ENCODE measurements at places on chromosomes 2 and 18. TPM values are rescaled to one million over a fixed set of nuclear protein-coding genes. Genes with fewer than 3 reads are reported as not detected.
A peak's percentile ranks its signal among the peaks of the same experiment; 100 is the strongest.

Gene PLEKHH2
- total RNA-seq = 1.1 TPM

GRCh38 chr18:7317804-7318231, 86.9 kb downstream of the LRRC30 start:
- DNase-seq = no peak
- no peaks in the 10 kb centered on the region for H3K36me3 ChIP-seq
- no peak overlapping the region for H3K27ac ChIP-seq
- peaks cover 7% of the 10 kb centered on the region for H3K27me3 ChIP-seq
- no peak overlapping the region for H3K4me3 ChIP-seq
- H3K4me1 ChIP-seq = no peaks in the 10 kb centered on the region

GRCh38 chr2:190277234-190278112, 42.2 kb downstream of the HIBCH start:
- H3K36me3 ChIP-seq = 0 out of 2 replicates have a peak, but pooled peaks cover 2% of the 10 kb centered on the region
- H3K4me3 ChIP-seq = no peak overlapping the region
- peaks cover 22% of the 10 kb centered on the region for H3K4me1 ChIP-seq
- peak; percentile 32 for DNase-seq

GRCh38 chr2:235612181-235612950, 118.5 kb downstream of the AGAP1 start:
- no peaks in the 10 kb centered on the region for H3K36me3 ChIP-seq
- no peak overlapping the region for H3K27ac ChIP-seq
- no peak overlapping the region for H3K4me3 ChIP-seq
- H3K27me3 ChIP-seq = no peaks in the 10 kb centered on the region
- peaks cover 29% of the 10 kb centered on the region for H3K4me1 ChIP-seq

Gene MAPK4
- not detected for total RNA-seq

GRCh38 chr2:178912416-178913048, 105.3 kb upstream of the TTN start:
- H3K27ac ChIP-seq = no peak overlapping the region
- no peak overlapping the region for H3K4me3 ChIP-seq
- no peaks in the 10 kb centered on the region for H3K36me3 ChIP-seq
- no peak for DNase-seq
- H3K27me3 ChIP-seq = no peaks in the 10 kb centered on the region

DNA sequence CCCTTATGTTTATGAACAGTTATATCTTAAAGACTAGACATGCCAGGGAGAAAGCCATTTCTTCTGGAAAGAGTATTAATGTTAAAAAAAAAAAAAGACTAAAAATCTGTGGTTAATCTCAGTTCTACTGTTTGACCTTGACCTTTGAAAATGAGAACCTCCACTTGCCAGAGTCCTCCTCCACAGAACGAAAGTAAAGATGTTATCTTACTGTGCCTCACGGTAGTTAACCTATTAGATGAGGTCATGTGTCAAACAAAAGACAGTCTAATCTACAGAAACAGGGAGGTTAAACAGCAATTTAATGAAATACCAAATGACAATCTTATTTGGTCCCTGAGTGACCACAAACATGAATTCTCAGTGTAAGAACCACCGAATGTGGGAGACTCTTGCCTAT, 51.2 kb downstream of the SLC14A2 start:
- no peak overlapping the region for H3K27ac ChIP-seq
- no peaks in the 10 kb centered on the region for H3K36me3 ChIP-seq
- peaks cover 7% of the 10 kb centered on the region for H3K4me1 ChIP-seq
- no peaks in the 10 kb centered on the region for H3K27me3 ChIP-seq
- DNase-seq = peak; percentile 18

GRCh38 chr2:217906798-217907197, 96.0 kb downstream of the TNS1 start:
- H3K4me3 ChIP-seq = no peak overlapping the region
- H3K4me1 ChIP-seq = peaks cover 82% of the 10 kb centered on the region
- no peak overlapping the region for H3K27ac ChIP-seq
- no peaks in the 10 kb centered on the region for H3K27me3 ChIP-seq

- H3K27me3 ChIP-seq = peaks cover 19% of the 10 kb centered on the region
- 0 out of 2 replicates have a peak, but pooled peaks cover 6% of the 10 kb centered on the region for H3K4me1 ChIP-seq
- no peak overlapping the region for H3K27ac ChIP-seq
- DNase-seq = no peak
- H3K4me3 ChIP-seq = no peak overlapping the region
Observed at GRCh38 chr18:79402977-79403722, 7.4 kb downstream of the NFATC1 start.

Gene IL1R2
- total RNA-seq = 3.6 TPM

GRCh38 chr18:65298422-65298821, 452.4 kb upstream of the CDH7 start:
- H3K36me3 ChIP-seq = no peaks in the 10 kb centered on the region
- H3K27me3 ChIP-seq = no peaks in the 10 kb centered on the region
- H3K27ac ChIP-seq = no peak overlapping the region

GRCh38 chr2:46351750-46352138, 54.5 kb downstream of the EPAS1 start:
- peaks cover 47% of the 10 kb centered on the region for H3K36me3 ChIP-seq
- no peak overlapping the region for H3K4me3 ChIP-seq
- no peak overlapping the region for H3K27ac ChIP-seq
- H3K27me3 ChIP-seq = no peaks in the 10 kb centered on the region
- H3K4me1 ChIP-seq = peaks cover 26% of the 10 kb centered on the region
- no peak for DNase-seq

Gene SERPINB10
- not detected for total RNA-seq

DNA sequence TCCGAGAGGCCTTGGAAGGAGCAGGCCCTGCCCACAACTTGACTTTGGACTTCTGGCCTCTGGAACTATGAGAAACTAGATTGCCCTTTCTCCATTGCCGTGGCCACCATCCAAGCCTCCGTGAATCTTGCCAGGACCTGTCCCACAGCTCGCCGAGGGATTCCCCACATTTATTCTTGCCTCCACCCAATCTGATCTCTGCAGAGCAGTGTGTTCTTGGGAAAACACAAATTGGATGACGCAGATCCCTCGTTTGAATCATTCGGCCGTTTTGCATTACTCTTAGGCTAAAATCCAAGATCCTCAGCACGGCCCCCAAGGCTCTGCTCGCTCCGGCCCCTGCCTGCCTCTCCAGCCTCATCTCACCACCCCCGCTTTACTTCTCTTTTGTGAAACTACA, 364.2 kb downstream of the ZNF516 start:
- no peak overlapping the region for H3K4me3 ChIP-seq
- H3K36me3 ChIP-seq = no peaks in the 10 kb centered on the region
- no peak for DNase-seq
- H3K27me3 ChIP-seq = peaks cover 3% of the 10 kb centered on the region
- no peaks in the 10 kb centered on the region for H3K4me1 ChIP-seq

Gene SERPINB11
- not detected for total RNA-seq

Gene PARD6G
- total RNA-seq = 7.4 TPM

Gene PEX13
- total RNA-seq = 75.9 TPM

- H3K4me3 ChIP-seq = no peak overlapping the region
- H3K27ac ChIP-seq = no peak overlapping the region
- no peaks in the 10 kb centered on the region for H3K4me1 ChIP-seq
- peak; percentile 39 for DNase-seq
- H3K36me3 ChIP-seq = no peaks in the 10 kb centered on the region
- H3K27me3 ChIP-seq = no peaks in the 10 kb centered on the region
Observed at GRCh38 chr2:167689444-167689843, 558.0 kb downstream of the STK39 start.

DNA sequence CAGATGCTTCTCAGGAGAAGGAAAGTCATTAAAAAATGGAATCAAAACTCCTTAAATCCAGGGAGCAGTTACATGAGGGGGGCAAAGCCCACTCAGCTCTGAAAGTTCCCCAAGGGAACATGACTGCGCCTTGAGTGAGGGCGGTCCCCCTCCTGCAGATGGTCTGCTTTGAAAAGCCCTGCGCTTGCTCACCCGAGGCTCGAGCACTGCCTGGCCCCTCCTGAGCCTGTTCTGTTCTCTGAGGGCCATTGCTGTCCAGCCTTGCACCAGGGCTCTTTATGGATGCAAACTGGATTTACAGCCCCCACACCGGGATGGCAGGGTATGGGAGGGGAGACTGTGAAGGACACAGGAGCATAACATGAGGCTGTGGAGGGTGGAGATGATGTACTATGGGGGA, 37.8 kb upstream of the DNMT3A start:
- no peaks in the 10 kb centered on the region for H3K36me3 ChIP-seq
- H3K27me3 ChIP-seq = peaks cover 7% of the 10 kb centered on the region
- no peak overlapping the region for H3K27ac ChIP-seq
- DNase-seq = no peak
- peaks cover 18% of the 10 kb centered on the region for H3K4me1 ChIP-seq

DNA sequence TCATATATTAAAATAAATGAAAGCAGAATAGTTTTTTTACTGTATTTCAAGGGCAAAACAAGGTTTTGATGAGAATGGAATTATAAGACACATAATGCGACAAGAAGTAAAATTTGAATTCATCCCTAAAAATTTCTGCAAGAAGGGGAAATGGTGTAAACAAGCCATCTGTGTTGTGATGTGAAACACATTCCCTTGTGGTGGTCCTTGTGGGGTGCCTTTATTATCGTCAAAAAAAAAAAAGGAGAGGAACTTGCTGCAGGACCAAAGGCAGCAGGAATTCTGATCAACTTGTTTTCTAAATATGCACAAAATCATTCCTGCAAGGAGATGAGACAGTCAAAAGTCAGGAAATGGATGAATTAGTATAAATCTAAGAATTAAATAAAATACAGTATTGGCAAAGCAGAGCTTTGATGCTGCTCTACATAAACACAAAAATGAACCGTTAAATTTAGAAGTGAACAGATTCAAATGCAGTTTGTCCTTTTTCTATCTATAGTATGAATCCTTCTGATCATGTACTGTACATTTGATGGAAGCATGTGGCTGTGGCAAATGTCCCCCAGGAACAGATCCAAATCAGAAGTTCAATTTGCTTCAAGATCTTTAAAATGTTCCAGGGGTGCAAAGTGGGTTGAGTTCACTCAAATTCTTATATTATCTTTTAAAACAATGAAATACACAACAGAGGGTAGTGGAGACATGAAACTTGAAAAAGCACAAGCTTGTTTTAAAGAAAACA, 818.8 kb downstream of the PLCL1 start:
- no peak for DNase-seq
- no peak overlapping the region for H3K4me3 ChIP-seq
- no peaks in the 10 kb centered on the region for H3K27me3 ChIP-seq
- H3K27ac ChIP-seq = no peak overlapping the region
